ENCODE measurements at places on chromosomes 4 and X.

DNA sequence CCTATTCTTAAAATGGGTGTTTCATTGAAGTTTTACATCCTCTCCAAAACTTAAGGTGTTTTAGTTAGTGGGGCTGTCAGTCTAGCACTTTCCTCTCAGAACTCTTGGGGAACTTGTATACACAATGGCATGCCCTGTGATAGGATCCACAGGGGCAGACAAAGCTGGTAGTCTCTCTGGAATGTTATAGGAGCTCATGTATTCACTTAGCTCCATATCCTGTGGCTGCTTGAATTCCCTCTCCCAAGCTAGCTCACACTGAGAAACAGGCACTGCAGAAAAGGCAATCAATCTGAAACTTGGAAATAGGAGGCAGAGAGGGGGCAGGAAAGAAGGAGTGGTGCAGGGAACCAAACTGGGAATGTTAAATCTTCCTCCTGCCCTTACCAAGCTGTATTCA is 26.3 kb upstream of the ARMCX2 start:
- DNase-seq: no peak

GRCh38 chr4:40448875-40449274 is 113.7 kb downstream of the CHRNA9 start:
- no peak for DNase-seq

DNA sequence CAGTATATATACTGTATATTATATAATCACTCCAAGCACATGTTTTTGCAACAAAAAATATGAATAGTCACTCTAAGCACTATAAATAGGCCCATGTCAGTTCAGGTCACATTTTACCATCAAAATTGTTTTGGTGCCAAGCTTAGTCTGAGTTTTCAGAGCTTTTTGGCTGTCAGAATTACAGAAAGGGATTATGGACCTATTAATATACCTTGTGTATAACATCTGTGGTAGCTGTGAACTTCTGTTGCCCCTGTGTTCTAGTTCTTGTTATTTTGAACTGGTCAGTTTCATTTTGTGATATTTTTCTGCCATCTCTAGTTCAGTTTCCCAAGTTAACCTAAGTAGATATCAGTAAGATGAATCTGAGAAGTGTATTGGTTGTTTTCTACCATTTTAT is 22.9 kb downstream of the EXOC1 start:
- no peak for DNase-seq

DNA sequence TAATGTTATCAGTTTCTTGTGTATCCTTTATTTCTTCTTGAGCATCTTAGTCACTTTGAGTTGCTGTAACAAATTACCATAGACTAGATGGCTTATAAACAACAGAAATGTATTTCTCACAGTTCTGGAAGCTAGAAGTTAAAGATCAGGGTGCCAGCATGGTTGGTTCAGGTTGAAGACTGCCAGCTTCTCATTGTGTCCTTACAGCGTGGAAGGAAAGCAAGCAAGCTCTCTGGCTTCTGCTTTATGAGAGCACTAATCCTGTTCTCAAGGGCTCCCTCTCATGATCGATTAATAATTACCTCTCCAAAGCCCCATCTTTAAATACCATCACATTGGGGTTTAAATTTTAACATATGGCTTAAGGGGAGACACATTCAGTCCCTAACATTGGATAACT is 497.2 kb downstream of the RAPGEF2 start:
- DNase-seq: no peak

- no peak for DNase-seq
These were observed 4.5 kb upstream of the SETD7 start for GRCh38 chr4:139560406-139561104.

DNA sequence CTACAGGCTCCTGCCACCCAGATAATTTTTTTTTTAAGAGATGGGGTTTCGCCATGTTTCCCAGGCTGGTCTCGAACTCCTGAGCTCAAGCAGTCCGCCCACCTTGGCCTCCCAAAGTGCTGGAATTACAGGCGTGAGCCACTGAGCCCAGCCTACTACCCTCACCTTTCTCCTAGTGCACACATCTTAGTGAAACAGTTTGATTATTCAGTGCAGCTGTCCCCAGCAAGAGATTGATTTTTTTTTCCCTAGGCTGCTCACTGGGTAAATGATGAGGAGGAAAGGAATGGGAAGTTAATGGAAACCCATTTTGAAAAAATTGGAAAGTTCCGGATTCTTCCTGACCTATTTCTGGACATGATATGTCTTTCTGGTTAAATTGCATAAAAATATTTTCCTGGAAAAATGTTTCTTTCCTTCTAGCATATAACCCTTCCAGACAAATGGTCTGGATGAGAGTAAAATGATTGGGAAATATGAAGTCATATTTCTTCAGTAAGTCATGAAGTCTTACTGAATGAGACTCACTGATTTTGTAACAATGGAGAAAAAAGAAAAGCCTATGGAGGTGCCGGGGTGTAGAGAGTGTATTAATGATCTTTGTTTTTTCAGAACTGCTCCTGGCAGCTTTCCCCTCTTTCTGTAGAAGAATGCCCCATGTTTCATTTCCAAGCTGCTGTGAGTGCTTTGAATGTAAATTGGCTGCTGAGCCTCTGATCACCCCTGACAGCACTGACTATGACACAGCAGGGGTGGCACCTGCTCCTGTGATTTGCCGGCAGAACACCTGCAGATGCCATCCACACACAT is 19.5 kb upstream of the ZNF41 start:
- DNase-seq: no peak

GRCh38 chr4:80307774-80308465 is 27.6 kb upstream of the CFAP299 start:
- DNase-seq: no peak

- peak; percentile 24 for DNase-seq
These were observed 252.3 kb downstream of the ARHGAP10 start for GRCh38 chr4:147984065-147984777.

GRCh38 chr4:20084488-20084887 is 167.2 kb upstream of the SLIT2 start:
- no peak for DNase-seq

DNA sequence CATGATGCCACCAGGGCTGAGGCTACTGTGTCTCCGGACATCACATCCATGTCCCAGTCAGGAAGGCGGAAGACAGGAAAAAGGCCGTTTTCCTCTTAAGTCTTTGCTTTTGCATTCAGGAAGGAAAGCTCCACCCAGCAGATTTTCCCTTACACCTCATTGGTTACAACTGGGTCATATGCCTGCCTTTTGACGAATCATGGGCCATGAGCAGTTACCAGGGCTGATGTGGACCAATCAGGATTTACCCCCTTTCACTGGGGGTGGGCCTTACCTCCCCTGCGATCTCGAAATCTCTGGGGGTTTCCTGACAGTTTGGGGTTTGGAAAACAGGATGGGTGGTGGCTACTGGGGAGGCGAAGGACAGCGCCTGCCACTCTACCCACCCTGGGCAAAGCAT is 52.5 kb upstream of the GRPEL1 start:
- no peak for DNase-seq

- DNase-seq: no peak
These were observed 17.6 kb upstream of the CC2D2A start for GRCh38 chr4:15451866-15452765.

GRCh38 chr4:24999392-25000089 is 31.2 kb downstream of the LGI2 start:
- no peak for DNase-seq

DNA sequence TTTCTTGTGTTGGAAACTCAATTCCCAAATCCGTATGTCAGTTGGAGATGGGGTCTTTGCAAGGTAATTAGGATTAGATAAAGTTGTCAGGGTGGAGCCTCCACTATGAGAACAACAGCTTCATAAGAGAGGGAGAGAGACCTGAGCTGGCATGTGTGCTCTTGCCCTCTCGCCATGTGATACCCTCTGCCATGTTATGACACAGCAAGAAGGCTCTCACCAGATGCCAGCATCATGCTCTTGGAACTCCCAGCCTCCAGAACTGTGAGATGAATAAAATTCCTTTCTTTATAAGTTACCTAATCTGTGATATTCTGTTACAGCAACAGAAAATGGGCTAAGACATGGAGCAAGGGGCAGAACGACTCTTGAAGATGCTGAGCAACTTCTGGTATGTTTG is 201.9 kb upstream of the BOD1L1 start:
- no peak for DNase-seq

- DNase-seq: no peak
These were observed 83.9 kb downstream of the POLA1 start for GRCh38 chrX:24777660-24778059.

GRCh38 chrX:138775517-138775916 is 64.0 kb upstream of the FGF13 start:
- no peak for DNase-seq

GRCh38 chr4:145196747-145197146 is 16.4 kb upstream of the OTUD4 start:
- no peak for DNase-seq

DNA sequence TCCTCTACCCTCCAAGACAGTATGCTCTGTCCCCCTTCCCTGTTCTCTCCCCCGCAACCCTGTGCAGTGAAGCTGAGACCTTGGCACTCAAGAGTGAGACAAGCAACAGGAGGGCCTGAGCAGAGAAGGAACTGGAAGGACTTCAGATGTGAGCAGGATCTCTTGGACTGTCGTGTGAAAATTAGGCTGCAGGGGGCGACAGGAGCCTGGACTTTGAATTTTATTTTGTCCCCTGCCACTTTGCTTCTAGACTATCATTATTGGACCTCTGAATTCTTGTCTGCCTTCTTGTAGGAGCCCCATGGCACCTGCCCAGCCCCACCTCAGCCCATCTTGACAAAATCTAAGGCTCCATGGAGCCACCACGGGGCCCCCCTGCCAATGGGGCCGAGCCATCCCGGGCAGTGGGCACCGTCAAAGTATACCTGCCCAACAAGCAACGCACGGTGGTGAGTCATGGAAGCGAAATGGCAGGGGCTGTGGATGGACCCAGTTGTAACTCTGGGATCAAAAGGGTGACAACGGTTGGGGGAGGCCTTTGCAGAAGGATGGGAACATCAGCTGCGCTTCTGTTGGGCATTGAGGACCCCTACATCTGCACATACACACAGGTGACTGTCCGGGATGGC is 1.7 kb downstream of the ARAF start:
- DNase-seq: no peak

GRCh38 chr4:24594887-24595286 is 10.5 kb upstream of the DHX15 start:
- no peak for DNase-seq

DNA sequence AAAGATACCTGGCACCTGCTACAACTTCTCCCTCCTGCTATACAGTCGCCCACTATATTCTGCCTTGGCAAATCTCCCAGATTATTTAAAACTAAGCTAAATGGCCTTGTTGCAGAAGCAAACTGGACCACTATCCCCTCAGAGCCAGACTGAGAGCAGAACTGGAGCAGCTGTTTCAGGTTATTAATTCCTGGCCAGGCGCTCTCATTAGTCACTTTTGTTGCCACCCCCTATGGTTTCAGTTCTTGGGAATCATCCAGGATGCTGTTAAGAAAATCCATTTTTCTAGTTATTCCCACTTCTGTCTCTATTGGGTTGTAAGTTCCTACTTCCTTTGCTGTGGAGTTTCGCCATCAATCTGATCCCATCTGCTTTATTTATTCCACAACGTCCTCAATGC is 30.1 kb downstream of the ADGRA3 start:
- DNase-seq: no peak

DNA sequence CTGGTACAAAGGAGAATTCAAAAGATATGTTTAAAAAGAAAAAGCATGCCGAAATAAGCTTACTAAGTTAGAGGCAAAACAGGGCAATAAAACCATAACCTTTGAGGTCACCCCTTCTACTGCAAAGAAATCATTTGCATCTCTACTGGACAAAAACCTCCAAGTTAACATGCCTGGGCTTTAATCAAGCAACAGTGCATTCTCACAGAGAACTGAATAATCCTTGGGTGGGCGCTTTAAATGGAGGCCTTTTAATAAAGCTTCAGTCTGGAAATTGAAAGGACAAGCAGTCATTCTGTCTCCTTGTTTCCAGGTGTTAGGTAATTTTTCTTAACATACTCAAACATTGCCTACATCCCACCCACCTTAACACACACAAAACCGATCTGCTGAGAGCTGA is 34.6 kb upstream of the SMS start:
- no peak for DNase-seq

- no peak for DNase-seq
These were observed 310.3 kb upstream of the GNPDA2 start for GRCh38 chr4:45036677-45037076.

- peak; percentile 10 for DNase-seq
These were observed 4.8 kb upstream of the DAPP1 start for GRCh38 chr4:99811850-99812249.

- no peak for DNase-seq
These were observed 38.6 kb downstream of the TSC22D3 start for GRCh38 chrX:107736781-107737531.

- no peak for DNase-seq
These were observed 79.3 kb upstream of the LIMCH1 start for GRCh38 chr4:41458689-41459088.

DNA sequence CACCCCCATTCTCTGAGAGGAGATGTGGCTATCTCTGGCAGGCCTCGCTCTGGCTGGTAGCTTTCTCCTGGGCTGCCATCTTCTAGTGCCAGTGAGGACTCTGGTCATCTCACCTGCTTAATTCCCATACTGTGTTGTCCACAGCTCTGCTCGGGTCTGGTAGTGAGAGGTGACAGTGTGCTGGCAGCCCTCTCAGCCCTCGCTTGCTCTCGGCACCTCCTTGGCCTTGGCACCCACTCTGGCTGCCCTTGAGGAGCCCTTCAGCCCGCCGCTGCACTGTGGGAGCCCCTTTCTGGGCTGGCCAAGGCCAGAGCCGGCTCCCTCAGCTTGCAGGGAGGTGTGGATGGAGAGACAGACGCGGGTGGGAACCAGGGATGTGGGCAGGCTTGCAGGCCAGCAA is 52.7 kb downstream of the CPLX1 start:
- DNase-seq: no peak

DNA sequence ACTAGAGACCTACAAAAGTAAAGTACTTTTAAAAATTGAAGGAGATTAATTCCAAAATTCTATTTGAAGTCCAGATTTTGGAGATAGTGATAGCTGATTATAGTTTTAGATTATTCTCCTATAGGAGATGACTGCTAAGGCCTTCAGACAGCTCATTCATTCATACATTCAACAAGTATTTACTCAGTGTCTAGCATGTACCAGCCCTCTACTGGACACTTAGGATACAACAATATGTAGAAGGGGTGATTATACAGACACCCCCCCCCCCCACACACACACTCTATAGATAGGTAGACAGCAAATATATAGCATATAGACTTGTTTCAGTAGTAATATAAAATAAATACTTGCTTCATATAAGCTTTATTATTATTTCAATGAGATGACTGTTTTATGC is 60.4 kb upstream of the TAF9B start:
- DNase-seq: peak; percentile 31

DNA sequence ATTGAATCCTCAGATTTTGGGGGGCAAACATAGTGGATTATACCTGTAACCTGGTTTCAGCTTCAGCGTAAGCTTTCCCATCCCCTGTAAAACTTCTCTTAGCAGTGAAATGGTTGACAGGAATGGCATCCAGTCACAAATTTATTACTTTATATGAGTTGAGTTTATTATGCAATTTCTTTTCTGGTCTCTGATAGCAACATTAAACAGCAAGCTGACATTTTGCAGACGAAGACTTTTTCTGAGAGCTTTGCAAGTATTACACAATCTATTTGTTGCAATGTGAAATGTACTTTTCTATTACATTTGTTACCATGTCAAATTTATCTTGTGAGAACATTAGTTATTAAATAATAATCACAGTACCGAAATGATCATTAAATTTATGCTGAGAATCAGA is 60.6 kb downstream of the GSPT2 start:
- DNase-seq: peak; percentile 1

GRCh38 chr4:13092702-13093101 is 391.4 kb downstream of the RAB28 start:
- no peak for DNase-seq
